ENCODE measurements at places on chromosomes 13 and 19. TPM values are rescaled to one million over a fixed set of nuclear protein-coding genes. Genes with fewer than 3 reads are reported as not detected.

The AZU1 gene
- not detected for total RNA-seq

DNA sequence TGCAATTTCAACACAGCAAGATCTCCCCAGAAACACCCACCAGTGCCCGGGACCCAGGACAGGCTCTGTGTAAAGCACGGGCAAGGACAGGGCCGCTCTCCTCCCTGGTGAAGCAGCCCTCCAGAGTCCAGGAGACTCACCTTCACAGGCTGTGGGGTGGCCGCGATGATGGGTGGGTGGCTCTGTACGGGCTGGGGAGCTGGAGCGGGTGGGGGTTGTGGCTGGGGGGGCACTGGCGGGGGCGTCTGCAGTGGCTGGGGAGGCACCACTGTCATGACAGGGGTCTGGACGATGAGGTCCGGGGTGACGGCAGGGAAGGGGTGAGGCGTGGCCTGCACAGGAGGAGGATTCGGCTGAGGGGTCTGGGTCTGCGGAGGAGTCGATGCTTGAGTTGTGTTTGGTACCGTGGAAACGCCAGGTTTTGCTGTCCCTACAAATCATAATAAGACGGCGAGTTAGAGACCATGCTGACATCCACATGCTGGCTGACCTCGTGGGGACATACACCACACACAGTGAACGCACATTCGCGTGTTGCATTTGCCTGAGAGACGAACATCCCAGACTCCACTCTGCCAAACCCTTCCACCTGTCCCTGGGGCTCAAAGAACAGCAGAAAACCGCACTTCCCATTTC lies 33.1 kb upstream of the EPHX3 start:
- DNase-seq = no peak

DNA sequence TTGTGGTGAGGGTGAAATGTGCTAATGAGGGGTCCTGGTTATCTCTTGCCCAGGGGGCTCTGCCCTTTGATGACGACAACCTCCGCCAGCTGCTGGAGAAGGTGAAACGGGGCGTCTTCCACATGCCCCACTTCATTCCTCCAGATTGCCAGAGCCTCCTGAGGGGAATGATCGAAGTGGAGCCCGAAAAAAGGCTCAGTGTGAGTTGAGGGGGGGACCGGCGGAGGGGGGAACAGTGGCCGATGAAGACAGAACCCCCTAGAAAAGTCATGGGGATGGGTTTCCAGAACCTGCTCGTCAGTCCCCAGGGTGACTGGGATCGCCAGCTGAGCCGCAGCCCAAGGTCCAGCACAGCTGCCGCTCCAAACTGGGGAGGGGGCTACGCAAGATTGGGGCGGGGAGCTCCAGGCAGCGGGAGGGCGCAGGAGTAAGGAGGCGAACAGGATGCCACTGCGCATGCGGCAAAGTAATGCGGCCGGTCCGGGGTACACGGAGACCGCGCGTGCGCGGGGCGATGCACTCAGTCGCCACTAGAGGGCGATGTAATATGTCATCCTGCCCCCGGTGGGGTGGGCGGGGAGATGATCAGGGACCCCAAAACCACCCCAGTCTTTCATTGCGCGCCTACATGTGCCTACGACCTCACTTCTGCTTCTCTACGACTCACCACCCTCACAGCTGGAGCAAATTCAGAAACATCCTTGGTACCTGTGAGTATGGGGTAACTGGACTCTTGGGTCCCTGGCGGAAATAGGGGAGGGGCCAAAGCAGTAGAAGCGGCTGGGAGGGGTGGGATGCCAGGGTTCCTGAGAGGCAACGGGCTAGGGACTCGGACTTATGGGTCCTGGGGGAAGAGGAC lies 17.9 kb downstream of the BRSK1 start:
- DNase-seq = no peak

The FCAR gene
- total RNA-seq = not detected

The CGB1 gene
- 15.3 TPM for total RNA-seq

The OR4F17 gene
- not detected for total RNA-seq

GRCh38 chr19:47707135-47707925 lies 5.9 kb upstream of the EHD2 start:
- DNase-seq = no peak

GRCh38 chr13:24617256-24618010 lies 62.8 kb upstream of the ATP12A start:
- no peak for DNase-seq

The SLC10A2 gene
- not detected for total RNA-seq

The PEX11G gene
- total RNA-seq = 5.5 TPM

GRCh38 chr13:27442797-27443196 lies 7.6 kb downstream of the MTIF3 start:
- DNase-seq = no peak

The KIR2DL3 gene
- total RNA-seq = not detected

- DNase-seq = no peak
Measured at GRCh38 chr13:36850790-36851438, 31.9 kb downstream of the RFXAP start.

GRCh38 chr13:39970177-39970846 lies 314.9 kb downstream of the COG6 start:
- DNase-seq = no peak

DNA sequence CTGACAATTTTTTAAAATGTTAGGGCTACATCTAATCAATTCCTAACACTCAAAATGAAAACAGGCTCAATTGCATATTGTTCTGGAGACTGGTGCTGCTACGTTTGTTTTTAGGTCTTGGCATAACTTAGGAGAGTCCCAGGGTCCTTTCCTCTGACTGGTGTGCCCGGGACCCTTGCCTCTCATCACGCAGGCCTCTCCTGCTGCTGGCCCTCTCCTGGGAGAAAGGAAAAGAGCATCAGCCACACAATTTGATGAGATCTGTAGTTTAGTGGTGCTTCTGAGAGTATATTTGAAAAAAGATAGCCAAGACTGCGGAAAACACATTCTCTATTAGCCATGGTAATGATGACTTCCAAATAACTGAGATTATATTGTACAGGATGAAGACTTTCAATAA lies 380.0 kb downstream of the KLF12 start:
- DNase-seq = no peak

The ZNF841 gene
- total RNA-seq = 8.4 TPM

The RINL gene
- 21.0 TPM for total RNA-seq

DNA sequence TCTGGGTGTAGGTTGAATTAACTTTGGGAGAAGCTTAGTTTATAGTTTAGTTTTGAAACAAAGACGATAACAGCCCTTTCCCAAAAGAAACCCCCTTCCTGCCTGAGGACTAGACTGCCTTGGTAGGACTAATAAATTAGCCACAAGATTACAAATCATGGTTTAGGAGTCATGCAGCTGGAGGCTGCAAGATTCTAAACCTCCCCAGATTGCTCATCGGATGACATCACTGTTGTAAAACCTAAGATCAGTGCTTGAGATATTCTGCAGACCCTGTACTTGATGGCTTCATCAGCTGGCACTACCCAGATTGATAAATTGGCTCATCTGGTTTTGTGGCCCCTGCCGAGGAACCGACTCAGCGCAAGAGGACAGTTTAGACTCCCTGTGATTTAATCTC lies 35.9 kb upstream of the MPHOSPH8 start:
- DNase-seq = peak; percentile 38

- peak; percentile 14 for DNase-seq
Measured at GRCh38 chr13:48302871-48303358, 636 bp upstream of the RB1 start.

GRCh38 chr19:8338835-8339234 lies 4.2 kb downstream of the KANK3 start:
- DNase-seq = no peak

DNA sequence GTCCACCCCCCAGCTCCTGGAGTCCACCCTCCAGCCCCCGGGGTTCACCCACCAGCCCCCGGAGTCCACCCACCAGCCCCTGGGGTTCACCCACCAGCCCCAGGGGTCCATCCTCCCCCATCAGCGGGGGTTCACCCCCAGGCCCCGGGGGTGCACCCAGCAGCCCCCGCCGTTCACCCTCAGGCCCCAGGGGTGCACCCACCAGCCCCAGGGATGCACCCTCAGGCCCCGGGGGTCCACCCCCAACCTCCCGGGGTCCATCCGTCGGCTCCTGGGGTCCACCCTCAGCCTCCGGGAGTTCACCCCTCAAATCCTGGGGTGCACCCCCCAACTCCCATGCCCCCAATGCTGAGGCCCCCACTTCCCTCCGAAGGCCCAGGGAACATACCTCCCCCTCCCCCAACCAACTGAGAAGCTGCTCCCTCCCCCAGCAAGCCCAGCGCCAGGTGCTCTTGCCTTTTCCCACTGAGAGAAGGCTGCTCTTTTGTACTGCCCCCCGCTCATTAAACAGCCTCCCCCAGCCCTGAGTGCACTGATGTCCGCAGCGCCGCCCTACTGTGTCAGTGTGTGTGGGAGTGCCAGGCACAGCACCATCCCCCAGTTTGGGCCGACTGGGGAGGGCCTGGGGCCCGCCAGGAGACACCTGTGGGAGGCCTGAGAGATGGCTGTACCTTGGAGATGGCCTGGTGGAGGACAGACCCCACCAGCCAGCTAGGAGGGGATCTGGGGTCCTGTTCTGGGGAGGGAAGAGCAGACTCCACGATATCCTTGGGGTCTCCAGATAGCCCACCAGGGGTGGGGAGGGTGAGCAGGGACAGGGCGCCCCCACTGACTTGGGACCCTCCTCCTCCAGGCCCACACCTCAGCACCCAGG lies 750 bp upstream of the AMH start:
- DNase-seq = no peak

DNA sequence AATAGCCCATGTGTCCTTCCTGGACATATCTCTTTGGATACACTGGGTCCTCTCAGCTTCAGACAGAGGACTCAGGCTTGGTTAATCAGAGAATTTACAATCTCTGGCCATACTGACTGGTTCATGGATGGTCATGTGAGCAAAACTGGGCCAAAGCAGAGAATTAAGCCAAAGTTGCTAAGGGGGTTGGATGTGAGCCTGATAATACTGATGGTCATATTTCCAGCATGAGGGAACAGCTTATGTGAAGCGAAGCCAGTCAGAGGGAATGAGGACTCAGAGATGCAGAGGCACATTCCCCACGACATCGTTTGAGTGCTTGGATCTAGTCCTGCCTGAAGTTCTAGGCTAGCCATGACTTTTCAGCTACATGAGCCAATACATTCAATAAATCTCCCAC lies 22.0 kb upstream of the LRRC4B start:
- DNase-seq = no peak

The TNNI3 gene
- total RNA-seq = 4.7 TPM

DNA sequence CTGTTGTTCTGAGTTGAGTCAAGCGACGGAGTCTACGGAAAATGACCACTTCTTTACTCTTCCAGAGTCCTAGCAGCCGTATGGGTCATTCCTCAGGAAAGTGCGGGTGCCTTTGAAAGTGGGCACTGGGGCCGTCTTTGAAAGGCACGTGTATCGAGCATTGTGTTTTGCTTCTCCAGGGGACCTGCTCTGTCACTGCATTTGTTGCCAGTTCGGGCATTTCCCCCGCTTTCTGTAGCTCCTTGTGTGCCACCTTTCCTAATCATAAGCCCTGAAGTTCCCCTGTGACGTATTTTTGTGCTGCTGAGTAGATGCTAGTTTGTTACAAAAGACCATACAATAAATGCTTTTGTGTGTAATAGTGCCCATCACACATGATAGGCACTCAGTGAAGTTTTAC lies 24.4 kb downstream of the SPATA13 start:
- DNase-seq = no peak

DNA sequence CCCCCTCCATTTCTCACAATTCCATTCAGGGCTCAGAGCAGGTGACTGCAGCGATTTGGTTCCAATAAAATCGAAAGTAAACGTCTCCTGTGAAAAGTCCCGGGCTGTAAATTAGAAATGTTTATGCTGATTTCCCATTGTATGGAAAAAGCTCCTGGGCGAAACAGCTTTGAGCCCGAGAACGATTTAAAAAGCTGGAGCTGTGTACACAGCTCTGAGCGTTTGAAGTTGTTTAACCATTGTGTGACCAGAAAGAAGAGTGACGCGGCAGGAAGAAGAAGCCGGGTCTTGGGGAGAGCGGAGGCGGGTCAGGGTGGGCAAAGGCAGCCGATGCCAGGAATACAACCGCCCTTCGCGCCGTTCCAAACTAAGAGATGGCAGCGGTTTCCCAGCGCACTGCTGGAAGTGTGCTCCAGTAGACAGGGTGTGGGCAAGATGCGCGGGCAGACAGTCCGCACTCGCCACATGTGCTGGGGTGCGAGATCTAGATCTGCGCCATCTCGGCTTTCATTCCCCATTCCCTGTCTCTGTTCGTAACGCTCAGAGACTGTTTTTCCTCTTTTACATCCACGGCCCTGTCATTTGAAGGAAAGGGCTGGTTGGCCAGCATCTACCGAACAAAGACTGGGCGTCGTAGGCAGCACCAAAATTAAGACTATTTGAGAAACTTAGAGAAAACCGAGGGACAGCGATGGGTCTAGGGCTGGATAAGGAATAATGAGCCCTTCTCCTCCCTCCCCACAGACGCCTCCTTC lies 960 bp upstream of the GSX1 start:
- no peak for DNase-seq

Data from kidney epithelial cell (primary cell).